ENCODE measurements at places on chromosomes 4 and X.
A peak's percentile ranks its signal among the peaks of the same experiment; 100 is the strongest.

DNA sequence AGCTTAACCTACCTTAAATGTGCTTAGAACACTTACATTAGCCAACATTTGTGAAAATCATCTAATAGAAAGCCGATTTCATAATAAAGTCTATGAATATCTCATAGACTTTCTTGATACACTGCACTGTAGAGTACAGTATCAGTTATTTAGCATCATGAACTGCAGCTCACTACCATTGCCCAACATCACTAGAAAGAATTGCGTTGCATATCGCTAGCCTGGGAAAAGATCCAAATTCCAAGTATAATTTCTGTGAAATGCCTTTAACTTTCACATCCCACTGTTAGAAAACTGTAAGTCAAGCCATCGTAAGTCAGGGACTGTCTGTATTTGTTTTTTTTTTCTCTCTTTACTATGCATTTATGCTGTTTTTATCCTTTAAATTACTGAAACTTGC lies 918.6 kb upstream of the PABPC4L start:
- no peak for DNase-seq

- peak; percentile 10 for DNase-seq
Measured at GRCh38 chr4:121951521-121952110, at the start of gene TRPC3. Gene TRPC3, minus strand, starts transcription at chr4:121952060. Its CDS starts 380 bp downstream, at chr4:121951680.

- no peak for DNase-seq
Measured at GRCh38 chr4:112448306-112449132, 67.5 kb downstream of the NEUROG2 start.

GRCh38 chr4:93722446-93722845 lies 106.1 kb upstream of the ATOH1 start:
- no peak for DNase-seq

- DNase-seq: no peak
Measured at GRCh38 chr4:47662975-47663374, 174.9 kb downstream of the CORIN start.

DNA sequence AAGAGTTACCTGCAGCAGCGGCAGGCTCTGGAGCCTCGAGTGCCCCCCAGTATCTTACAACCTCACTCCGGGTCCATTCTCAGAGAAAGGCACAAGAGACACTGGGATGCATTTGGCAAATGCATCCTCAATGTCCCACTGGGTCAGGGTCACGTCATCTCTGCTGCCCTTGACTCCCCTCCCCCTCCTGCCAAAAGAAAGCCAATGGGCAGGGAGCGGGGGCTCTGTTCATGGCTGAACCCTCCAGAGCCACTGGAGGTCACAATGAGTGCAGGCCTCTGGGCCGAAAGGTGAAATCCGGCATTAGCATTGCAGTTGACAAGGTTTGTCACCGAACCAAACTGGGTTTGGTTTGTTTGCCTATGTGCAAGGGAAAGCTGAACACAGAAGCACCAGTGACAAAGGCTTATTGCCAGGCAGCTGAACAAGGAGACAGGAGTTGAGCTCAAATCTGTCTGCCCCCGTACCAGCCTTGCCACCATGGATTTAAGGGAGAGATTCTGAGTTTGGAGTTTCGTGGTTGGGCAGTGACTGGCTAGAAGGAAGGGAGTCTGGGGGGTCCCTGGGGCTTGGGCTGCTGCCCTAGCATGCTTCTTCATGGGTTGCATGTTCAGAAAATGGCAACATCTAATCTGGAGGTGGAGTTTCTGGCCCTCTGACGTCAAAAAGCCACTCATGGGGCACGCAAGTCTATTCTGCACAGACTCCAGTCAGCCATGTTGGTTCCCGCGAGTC lies 64.3 kb downstream of the HTRA3 start:
- DNase-seq: no peak

GRCh38 chrX:108090491-108091263 lies 665 bp downstream of the PSMD10 start:
- DNase-seq: no peak

DNA sequence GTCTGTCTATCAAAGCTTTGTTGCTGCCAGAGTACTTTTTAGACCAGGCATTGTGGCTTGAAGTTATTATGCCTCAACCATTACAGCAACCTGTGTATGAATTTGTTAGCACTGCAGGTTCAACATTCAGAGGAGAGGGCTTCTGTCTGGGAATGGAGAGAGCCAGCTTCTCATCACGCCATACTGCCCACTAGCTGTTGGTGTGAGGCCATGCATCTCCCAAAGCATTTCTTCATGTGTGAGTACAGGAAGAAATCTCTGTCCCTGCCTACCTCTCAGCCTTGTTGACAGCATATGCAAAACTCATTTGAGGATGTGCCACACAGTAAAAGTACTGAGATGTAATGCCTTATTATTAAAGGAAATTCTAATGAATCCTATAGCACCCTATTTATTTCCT lies 76.9 kb upstream of the PPARGC1A start:
- DNase-seq: no peak

DNA sequence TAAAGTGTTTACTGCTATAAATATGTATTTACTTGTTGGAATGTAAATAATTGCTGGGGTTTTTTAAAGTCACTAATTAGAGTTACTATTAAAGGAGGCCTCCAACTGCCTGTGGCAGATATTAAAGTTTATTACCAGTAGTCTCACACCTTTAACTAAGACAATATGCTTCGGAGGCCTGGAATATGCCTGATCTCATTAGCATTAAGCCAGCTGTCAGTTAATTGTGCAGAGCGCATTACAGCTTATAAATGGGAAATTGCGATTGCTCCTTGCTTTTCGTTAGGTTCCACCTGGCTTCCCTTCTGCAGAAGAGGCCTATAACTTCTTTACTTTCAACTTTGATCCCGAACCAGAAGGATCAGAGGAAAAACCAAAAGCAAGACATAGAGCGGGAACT lies 41.3 kb downstream of the CC2D2A start:
- no peak for DNase-seq

- no peak for DNase-seq
Measured at GRCh38 chr4:73718375-73719373, 21.7 kb upstream of the CXCL8 start.

GRCh38 chr4:173958445-173958844 lies 325.0 kb downstream of the FBXO8 start:
- DNase-seq: no peak

GRCh38 chr4:172983014-172983413 lies 185.6 kb upstream of the GALNT7 start:
- no peak for DNase-seq

GRCh38 chr4:26076000-26076587 lies 162.1 kb downstream of the SMIM20 start:
- DNase-seq: no peak

DNA sequence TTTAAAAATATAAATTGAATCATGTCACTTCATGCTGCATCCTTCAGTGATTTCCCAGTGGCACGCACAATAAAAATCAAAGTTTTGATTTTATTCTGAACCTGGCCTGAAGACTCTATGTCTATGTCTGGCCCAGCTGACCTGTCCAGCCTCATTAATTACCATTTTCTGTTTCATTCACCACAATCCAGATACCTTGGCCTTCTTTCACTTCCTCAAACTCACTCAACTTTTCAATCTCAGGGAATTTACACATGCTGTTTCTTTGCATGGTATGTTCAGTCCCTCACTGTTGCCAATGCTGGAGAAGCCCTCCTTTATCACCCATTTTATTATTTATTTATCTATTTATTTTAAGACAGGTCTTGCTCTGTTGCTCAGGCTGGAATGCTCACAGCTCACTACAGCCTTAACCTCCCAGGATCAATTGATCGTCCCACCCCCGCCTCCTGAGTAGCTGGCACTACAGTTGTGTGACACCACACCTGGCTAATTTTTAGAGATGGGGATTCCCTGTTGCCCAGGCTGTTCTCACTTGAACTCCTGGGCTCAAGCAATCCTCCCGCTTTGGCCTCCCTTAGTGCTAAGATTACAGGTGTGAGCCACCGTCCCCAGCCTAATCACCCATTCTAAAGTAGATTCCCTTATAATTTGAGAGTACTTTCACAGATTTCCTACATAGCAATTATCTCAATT lies 43.1 kb downstream of the ZGRF1 start:
- no peak for DNase-seq

DNA sequence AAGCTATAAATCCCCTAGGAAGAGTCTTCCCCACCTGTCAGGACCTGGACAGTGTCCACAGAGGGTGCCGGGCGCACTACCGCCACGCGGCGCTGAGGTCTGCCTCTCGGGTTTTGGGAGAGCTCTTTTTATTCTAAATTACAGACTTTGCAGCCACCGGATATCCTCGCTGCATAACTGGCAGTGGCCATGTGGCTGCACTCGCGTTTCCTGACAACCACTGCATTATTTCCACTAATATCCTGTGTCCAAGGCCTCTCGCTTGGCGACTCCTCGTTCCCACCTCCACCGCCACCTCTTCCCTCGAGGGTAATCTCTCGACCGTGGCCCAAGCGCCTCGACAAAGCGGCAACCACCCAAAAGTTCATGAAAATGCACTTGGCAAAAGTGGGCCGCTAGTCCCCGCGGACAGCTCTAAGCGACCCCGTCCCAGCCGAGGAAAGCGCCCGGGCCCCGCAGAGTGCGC lies 512 bp upstream of the TMEM131L start:
- peak; percentile 27 for DNase-seq

DNA sequence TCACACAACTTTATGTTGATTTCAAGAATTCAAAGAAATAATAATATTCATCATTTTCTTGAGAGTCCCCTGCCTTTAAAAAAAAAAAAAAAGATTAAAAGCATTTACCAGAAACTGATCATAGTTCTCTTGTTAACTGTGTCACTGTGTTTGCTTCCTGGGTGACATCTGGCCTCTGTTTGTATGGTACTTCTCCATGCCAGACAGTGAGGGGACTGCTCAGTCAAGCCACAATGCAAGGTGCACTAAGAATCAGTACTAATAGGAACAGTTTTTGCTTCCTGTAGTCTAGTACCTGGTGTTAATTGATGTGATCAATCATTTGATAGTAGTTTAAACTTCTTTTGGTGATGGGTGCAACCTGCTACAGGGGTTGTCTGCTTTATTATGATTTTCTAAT lies 77.5 kb downstream of the PHOX2B start:
- DNase-seq: no peak
